ENCODE measurements at places on chromosomes 7 and 10. TPM values are rescaled to one million over a fixed set of nuclear protein-coding genes. Genes with fewer than 3 reads are reported as not detected.

- no peak overlapping the region for H3K27ac ChIP-seq
- H3K4me3 ChIP-seq = no peak overlapping the region
- H3K27me3 ChIP-seq = no peaks in the 10 kb centered on the region
- H3K36me3 ChIP-seq = no peaks in the 10 kb centered on the region
- DNase-seq = no peak
- no peaks in the 10 kb centered on the region for H3K4me1 ChIP-seq
These were observed 324.7 kb upstream of the AKR1E2 start for GRCh38 chr10:4501306-4501705.

DNA sequence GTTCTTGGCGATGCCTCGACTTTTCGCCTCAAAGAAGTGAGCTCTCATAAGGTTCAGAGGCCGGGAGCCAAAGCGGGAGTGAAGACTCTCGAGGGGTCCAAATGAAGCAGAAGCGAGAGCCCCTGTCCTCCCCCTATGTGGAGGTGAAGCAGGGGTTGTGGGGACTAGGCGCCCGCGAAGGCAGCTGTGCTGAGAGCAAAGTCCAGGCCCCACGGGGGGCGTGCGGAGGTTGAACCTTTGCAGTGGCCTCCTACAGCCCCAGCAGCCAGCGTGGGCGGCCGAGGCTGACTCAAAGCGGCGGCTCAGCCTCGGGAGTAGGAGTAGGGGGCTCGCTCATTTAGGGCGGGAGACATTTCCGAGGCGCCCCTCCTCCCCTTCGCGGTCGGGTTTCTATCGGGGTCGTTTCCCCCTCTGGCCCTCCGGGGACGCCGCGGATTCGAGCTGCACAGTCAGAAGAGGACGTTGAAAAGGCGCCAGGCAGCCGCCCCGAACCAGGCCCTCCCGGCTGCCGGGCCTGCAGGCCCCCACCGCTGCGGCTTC is 553 bp upstream of the ADD3 start:
- H3K36me3 ChIP-seq = no peaks in the 10 kb centered on the region
- H3K4me1 ChIP-seq = no peaks in the 10 kb centered on the region
- DNase-seq = peak; percentile 52

DNA sequence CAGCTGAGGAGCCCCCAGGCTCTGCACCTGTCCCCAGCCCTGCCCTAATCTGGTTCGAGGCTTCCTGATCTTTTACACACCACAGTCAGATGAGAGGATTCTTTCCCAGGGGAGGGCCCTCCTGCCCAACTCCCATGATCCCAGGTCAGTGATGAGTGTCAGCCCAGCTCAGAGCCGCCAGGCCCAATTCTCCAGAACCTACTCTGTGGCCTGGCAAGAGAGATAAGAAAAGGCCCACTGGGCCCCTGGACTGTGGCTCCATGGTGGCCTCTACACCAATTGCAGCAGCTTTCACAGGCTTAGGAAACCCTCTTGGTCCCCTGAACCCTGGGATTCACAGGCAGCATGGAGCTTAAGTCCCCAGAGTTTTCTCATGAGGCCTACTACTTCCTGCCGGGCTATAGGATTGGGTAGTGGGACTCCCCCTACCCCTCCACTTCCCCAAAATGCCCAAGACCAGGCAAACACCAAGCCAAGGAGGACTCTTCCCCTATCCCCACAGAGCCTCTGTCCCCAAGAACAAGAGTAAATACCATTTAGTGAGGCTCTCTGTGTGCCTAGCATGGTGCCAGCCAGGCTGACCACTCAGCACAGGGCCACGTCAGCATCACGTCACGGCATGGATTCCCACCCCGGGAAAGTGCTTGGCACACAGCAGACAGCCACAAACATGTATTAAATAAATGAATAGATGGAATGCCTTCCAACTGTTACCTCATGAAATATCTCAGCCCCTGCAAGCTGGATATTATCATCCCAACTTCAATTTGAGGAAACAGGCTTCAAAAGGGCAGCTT is 100.0 kb downstream of the GRID1 start:
- H3K27me3 ChIP-seq = no peaks in the 10 kb centered on the region
- H3K4me3 ChIP-seq = no peak overlapping the region
- H3K36me3 ChIP-seq = no peaks in the 10 kb centered on the region

Gene SNCG
- total RNA-seq = 255 TPM

DNA sequence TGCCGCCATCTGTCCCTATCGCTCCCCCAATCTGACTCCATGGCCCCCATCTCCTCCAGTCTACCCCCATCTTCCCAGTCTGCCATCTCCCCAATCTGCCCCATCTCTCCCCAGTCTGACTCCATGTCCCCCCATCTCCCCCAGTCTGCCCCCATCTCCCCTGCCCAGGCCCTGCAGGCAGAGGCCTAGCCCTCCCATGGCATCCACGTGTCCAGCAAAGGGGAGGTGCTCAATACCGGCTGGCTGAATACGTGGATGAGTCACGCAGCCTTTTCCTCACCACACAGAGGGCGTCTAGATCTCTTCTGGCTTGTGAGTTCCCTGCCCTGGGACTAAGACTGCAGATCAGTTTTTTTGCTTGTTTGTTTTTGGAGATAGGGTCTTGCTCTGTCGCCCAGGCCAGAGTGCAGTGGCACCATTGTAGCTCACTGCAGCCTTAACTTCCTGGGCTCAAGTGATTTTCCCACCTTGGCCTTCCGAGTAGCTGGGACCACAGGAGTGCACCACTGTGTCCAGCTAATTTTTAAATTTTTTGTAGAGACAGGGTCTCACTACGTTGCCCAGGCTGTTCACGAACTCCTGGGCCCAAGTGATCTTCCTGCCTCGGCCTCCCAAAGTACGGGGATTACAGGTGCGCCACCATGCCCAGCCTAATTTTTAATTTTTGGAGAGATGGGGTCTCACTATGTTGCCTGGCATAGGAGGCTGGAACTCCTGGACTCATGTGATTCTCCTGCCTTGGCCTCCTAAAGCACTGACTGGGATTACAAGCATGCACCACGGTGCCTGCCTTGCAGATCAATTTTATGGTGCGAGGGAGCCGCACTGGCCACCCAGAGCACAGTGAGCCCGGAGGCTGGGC is 15.3 kb upstream of the GPR146 start:
- H3K36me3 ChIP-seq = no peaks in the 10 kb centered on the region
- DNase-seq = peak; percentile 85
- H3K27me3 ChIP-seq = no peaks in the 10 kb centered on the region
- H3K4me3 ChIP-seq = peak overlapping the region; percentile 61
- peaks cover 8% of the 10 kb centered on the region for H3K4me1 ChIP-seq

DNA sequence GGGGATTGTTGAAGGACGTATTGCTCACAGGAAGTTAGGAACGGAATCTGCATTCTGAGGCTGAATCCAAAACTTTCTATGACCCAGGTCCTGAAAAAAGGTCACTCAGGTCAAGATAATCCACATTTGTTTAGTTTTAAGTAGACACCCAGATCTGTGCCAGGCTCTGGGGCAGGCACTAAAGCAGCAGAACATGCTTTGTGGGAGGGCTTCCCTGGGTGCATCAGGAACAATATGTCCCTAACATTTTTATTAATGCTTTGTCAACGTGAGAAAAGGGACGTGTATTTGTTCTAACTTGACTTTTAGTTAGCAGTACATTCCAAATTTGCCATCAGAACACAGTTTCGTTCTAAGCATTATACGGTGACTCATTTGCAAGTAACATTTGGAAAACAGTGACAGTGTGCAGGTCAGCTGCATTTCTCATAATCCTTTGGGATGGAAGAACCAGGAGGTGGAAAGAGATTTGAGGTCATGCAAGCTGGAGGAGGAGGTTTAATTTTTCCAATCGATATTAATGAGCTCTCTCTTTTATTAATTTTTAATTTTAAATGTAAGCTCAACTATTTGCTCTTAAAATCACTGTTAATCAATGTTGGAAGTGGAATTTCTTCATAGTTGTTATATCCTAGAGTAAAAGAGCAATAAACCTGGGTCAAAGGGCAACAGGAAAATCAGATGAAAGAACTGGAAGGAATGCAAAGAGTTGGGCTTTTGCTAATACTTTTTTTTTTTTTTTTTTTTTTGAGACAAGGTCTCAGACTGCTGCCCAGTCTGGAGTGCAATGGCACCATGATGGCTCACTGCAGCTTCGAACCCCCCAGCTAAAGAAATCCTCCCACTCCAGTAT is 35.0 kb downstream of the TAS2R41 start:
- H3K4me1 ChIP-seq = no peaks in the 10 kb centered on the region
- H3K4me3 ChIP-seq = no peak overlapping the region
- DNase-seq = no peak
- H3K27ac ChIP-seq = no peak overlapping the region

GRCh38 chr7:11127114-11127785 is 153.6 kb downstream of the PHF14 start:
- no peaks in the 10 kb centered on the region for H3K4me1 ChIP-seq
- no peaks in the 10 kb centered on the region for H3K27me3 ChIP-seq
- no peak overlapping the region for H3K27ac ChIP-seq
- no peaks in the 10 kb centered on the region for H3K36me3 ChIP-seq
- H3K4me3 ChIP-seq = no peak overlapping the region

GRCh38 chr7:8282162-8282561 is 20.2 kb upstream of the ICA1 start:
- H3K4me3 ChIP-seq = no peak overlapping the region
- no peaks in the 10 kb centered on the region for H3K36me3 ChIP-seq
- H3K27ac ChIP-seq = no peak overlapping the region

GRCh38 chr7:23205577-23205908 is 23.7 kb downstream of the NUP42 start:
- DNase-seq = no peak
- no peaks in the 10 kb centered on the region for H3K4me1 ChIP-seq
- H3K4me3 ChIP-seq = peak overlapping the region; percentile 64
- H3K36me3 ChIP-seq = peaks cover 3% of the 10 kb centered on the region

Gene CPA2
- not detected for total RNA-seq

DNA sequence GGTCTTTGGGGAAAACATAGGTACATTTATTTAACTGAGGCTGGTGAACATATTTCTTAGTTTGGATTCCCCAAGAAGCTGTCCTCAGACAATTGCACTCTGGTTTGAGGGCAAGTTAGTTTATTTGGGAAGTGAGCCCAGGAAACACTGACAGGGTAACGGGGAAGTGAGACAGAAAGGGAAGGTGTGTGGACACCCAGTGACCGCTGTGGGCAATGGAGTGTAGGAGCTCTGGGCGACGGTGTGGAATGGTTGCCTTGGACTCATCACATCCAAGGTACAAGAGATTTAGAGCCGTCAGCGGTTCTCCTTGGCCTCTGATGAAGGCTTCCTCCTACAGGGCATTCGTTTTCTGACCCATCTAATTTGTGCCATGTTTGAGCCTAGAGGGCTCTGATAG is 7.1 kb downstream of the MRC1 start:
- no peak overlapping the region for H3K27ac ChIP-seq
- no peaks in the 10 kb centered on the region for H3K36me3 ChIP-seq
- DNase-seq = no peak
- H3K4me3 ChIP-seq = no peak overlapping the region
- no peaks in the 10 kb centered on the region for H3K27me3 ChIP-seq

- H3K27ac ChIP-seq = no peak overlapping the region
- no peak overlapping the region for H3K4me3 ChIP-seq
- H3K27me3 ChIP-seq = no peaks in the 10 kb centered on the region
- H3K36me3 ChIP-seq = no peaks in the 10 kb centered on the region
These were observed 96.4 kb upstream of the DIP2C start for GRCh38 chr10:785861-786214.

Gene DEPP1
- total RNA-seq = 460 TPM

DNA sequence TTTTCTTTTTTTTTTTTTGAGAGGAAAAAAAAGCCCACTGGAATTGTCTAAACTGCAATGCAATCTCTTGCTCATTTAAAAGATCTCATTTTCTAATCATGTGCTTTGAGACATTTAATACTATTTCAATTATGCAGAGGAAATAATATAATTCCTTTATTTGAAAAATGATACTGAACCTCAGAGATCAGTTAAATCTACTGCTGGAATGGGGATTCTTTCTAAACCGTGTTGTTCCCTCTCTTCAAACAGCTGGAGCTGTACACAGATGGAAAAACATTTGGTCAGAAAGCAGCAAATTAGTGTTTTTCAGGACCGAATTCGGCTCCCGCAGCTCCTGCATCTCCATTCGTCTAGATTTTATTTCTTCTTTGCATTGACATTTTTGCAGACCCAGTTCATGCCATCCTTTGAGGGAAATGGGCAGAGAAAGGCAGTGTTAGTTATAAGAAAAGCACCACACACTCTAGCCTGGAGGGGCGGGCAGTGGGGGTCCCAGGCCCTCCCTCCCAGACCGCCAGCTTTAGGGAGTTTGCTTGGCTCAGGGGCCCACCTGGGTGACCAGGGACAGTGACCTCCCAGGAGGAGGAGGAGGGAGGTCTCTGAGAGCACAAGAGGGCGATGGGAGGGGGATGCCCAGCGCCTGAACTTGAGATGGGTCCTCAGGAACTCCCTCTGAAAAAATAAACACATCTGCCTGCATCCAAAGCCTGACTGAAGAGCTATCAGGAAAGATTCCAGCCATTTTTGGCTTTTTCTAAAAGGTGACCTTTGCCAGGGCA is 32.4 kb downstream of the TRIM8 start:
- H3K27ac ChIP-seq = peak overlapping the region; percentile 68
- no peaks in the 10 kb centered on the region for H3K27me3 ChIP-seq
- H3K4me3 ChIP-seq = no peak overlapping the region
- no peaks in the 10 kb centered on the region for H3K36me3 ChIP-seq
- DNase-seq = no peak

DNA sequence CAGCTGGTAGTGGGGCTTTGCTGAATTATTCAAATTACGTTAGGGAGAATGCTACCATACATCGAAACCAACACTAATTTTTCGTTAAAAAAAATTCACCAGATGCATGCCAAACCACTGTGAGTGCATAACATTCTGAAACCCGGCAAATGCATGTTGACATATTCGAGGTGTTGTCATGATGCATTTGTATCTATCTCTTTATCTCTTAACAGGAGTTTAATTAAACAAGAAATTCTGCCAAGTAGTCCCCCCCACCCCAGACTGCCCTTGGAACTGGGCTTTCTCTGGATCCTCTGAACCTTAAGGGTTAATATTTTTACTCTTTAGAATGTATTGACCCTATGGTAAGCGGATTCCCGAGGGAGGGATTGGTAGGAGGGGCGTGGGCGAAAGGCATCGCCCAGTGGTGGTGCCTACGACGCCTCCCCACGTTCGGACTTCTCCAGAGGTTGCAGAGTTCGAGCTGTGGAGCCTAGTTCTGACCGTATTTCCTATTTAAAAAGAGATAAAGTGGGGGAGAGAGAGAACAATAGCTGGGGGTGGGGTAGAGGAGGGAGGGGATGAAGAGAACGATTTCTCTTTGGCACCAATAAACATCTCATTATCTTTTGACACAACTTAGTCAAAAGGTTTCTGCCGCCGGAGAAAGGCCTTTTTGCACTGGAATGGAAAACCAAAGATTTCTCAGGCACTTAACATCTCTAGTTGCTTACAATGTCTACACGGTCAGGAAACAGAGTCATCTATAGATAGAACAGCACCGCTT is 7.2 kb downstream of the DLX6 start:
- no peaks in the 10 kb centered on the region for H3K27me3 ChIP-seq
- no peak overlapping the region for H3K4me3 ChIP-seq
- no peak for DNase-seq
- no peaks in the 10 kb centered on the region for H3K4me1 ChIP-seq
- H3K27ac ChIP-seq = no peak overlapping the region

Gene ANXA8
- total RNA-seq = not detected

Gene SPDYE11
- not detected for total RNA-seq

- no peak overlapping the region for H3K4me3 ChIP-seq
- no peak overlapping the region for H3K27ac ChIP-seq
- H3K4me1 ChIP-seq = no peaks in the 10 kb centered on the region
- no peaks in the 10 kb centered on the region for H3K36me3 ChIP-seq
- DNase-seq = no peak
These were observed 431.2 kb downstream of the RPS24 start for GRCh38 chr10:78464856-78465267.

Gene C10orf90
- 30.4 TPM for total RNA-seq
